ENCODE measurements at places on chromosomes 1 and 21.

DNA sequence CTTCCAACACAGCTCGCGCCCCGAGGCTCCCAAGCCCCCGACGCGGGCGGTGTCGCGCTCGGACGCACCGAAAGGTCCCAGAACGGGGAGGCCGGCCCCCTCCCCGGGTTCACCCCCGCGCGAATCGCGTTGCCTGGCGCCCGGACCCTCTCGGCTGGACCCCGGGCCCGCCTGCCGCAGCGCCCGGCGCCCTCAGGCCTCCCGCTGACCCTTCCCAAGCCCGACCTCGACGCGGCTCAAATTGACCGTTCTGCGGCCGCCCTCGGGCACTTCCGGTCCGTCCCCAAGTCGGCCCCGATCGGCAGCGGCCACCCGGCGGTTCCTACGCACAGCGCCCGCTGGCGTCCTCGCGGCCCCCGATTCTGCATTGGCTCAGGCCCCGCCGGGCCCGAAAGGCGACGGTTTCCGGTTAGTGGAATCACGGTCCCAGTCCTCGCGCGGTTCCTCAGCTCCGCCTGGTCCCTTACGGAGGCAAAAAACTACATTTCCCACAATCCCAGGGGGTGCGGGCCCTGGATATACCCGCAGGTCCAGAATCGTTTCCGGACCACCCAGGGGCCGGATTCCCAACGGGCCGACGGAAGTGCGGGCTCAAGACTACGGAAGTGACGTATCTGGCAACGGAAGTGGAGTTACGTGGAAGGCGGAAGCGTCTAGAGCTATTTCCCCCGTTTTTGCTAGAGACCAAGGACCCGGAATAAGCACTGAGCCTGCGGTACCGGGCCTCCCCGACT, at the start of gene AURKAIP1:
TSS of gene AURKAIP1 (minus strand) at position 279 of the 734 bp plus-strand sequence. CDS start 451 bp downstream, outside the sequence.
- peak; percentile 100 for DNase-seq

- DNase-seq: no peak
Observed at GRCh38 chr21:28644762-28645161, 347.9 kb downstream of the LTN1 start.

- DNase-seq: peak; percentile 72
Observed at GRCh38 chr1:86774305-86775295, 70.2 kb downstream of the SH3GLB1 start.

DNA sequence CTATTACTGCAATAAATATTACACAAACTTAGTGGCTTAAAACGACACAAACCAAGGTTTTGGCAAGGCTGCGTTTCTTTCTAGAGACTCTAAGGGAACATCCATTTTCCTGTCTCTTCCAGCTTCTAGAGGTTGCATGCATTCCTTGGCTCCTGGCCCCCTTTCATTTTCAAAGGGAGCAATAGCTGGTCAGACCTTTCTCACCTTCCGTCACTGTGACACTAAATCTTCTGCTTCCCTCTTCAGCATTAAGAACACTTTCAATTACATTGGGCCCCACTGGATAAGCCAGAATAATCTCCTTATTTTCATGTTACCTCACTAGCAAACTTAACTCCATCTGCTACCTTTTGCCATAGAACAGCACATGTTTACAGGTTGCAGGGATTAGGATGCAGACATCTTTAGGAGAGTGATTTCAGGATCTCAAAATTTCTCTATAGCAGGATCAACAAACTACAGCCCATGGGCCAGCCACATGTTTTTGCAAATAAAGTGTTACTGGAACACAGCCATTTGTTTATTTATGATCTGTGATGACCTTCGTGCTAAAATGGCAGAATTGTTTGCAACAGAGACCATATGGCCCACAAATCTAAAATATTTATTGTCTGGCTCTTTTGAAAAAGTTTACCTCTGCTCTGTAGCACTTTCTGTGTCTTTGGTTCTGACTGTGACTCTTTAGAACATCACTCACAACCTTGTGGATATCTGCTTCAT, 221.5 kb upstream of the SGIP1 start:
- DNase-seq: no peak

DNA sequence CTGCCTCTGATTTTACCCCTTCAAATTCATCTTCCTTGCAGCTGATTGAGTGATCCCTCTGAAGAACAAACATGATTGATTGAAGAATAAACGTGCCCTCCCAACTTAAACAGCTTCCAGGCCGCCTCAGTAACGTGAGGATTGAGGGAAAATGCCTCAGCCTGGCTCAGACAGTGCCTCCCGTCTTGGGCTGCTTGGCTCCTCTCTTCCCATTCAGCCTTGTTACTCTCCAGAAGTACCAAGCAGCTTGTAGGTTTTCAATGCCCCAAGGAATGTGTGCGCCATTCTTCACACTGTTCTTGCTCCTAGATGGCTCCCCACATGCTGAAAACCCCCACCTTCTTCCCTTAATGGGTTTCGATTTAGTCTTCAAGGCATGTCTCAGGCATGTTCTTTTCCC, 51.8 kb downstream of the ST6GALNAC5 start:
- no peak for DNase-seq

DNA sequence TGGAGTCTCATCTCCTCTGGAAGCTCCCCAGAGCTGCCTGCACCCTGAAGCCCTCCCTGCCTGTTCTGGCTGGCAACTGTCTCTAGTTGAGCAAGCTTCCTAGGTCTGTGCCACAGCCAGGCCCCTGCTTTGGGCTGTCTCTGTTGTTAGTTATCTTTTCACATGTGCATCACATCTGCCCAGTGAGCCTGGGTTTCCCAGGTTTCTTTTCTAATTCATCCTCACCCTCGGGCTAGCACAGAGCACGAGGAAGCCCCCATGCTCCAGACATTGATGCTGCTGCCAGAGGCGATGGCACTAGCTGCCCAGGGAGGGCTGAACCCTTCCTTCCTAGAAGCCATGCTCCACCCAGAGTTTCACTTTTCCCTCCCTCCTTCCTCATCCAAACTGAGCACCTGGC, 27.2 kb downstream of the RASSF5 start:
- no peak for DNase-seq

- DNase-seq: no peak
Observed at GRCh38 chr1:14138135-14138506, 438.1 kb downstream of the PRDM2 start.

GRCh38 chr1:1181938-1182410, 8.3 kb downstream of the TTLL10 start:
- no peak for DNase-seq

DNA sequence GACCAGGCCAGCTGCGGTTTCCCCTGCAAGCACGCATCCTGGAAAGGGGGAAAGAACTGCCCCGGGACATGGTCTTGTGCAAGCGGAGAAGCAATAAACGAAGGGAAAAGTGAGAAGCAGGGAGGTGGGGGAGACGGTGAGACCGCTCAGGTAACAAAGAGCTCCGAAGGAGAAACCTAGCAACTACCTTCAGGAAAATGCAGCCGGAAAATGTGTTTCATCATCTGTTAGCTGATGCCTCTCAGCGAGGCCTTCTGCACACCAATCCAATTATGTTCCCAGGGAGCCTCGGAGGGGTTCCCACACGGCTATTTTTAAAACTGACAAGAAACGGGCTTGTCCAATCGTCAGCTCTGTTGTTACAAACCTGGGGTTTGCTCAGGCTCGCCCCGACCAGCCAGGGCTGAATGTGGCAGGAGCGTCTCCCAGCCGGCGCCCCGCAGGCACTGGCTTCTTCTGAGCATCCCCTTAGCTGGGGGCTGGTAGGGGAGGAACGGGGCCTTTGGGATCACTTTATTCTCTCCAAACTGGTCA, 3.4 kb downstream of the RIPK4 start:
- no peak for DNase-seq

GRCh38 chr1:228374711-228375577, 31.7 kb downstream of the TRIM11 start:
- no peak for DNase-seq

DNA sequence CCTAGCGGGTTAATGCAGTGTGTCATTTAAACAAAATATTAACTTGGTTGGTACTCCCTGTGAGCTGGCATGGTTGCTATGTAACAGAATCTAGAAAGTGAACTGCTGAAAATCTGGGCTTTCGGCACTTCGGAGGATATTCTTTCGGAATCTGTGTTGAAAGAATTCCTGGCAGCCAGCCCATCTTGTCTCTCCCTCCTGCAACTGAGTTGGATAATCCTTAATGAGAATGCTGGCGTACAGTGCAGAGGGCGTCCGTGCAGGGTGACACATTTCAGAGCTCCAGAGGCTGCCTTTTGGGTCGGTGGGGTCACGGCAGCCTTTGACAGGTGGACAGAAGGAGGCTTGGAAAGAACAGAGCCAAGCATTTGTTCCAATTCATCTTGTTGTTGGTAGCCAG, 3.7 kb downstream of the KAZN start:
- no peak for DNase-seq

DNA sequence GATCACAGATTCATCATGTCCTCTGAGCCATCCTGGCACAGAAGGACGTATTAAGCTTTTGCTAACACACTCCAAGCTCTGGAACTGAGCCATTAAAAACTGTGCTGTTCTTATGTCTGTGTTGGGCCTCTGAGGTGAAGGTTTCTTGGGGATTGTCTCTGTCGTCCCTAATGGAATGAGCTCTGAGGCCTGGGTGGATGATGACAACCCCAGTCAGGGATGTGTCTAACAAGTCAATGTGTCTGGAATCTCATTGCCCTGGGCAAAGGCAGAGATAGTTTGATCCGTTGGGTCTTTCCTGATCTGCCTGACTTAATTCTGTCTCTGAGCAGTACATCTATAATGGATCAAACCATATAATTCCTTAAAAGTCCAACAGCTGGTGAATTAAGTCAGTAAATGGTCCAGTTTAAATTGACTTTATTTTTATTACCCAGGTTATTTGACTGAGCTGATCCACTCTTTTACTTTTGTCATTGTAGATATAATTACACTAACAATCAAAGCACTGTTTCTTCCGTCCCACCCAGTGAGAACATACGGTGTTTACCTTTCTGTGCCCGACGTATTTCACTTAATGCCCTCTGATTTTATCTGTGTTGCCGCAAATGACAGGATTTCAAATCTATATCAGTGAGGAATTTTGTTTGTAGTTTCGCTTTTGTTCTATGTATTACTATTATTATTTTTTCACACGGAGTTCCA, 38.8 kb upstream of the OR2B11 start:
- DNase-seq: no peak

- no peak for DNase-seq
Observed at GRCh38 chr1:101683561-101683960, 313.2 kb downstream of the OLFM3 start.

- no peak for DNase-seq
Observed at GRCh38 chr1:63888984-63889383, 115.2 kb downstream of the ROR1 start.

DNA sequence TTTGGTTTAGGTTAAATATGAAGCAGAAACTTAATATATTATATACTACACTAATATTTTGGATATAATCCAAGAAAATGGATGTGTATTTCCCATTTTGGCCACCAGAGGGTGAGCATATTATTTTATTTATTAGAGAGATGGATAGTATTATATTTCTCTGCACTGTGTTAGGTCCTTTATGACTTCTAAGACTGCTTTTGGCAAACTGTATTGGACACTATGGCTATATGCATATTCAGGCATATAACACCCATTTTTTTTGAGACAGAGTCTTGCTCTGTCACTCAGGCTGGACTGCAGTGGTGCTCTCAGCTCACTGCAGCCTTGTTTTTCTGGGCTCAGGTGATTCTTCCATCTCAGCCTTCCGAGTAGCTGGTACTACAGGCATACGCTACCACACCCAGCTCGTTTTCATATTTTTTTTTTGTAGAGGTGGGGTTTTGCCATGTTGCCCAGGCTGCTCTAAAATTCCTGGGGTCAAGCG, 17.8 kb upstream of the PGM1 start:
- DNase-seq: peak; percentile 68

- no peak for DNase-seq
Observed at GRCh38 chr1:155051342-155051776, 243 bp downstream of the ADAM15 start.

GRCh38 chr1:85048296-85049064, at the start of gene MCOLN3:
TSS of gene MCOLN3 (minus strand) at chr1:85048500. CDS start at chr1:85045360, 3,140 bp downstream.
- DNase-seq: no peak

DNA sequence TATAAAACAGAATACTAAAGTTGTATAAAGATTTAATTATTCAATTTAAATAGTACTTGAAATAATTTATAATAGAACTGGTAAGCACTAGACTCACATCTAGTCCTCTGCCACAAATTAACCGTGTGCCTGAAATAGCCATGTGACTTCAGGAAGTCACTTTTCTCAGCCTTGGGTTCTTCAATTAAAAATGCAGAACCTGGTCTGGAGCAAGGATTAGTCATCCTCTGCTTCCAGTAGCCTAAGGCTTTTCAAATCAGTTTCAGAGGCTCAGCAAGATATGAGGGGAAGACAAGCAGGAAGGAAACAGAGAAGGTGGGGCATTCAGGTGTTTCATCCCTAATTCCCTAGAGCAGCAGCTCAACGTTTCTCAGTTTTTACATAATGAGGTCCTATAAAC, 23.0 kb downstream of the DPH5 start:
- no peak for DNase-seq

- no peak for DNase-seq
Observed at GRCh38 chr1:118918940-118919259, 69.2 kb downstream of the TBX15 start.

DNA sequence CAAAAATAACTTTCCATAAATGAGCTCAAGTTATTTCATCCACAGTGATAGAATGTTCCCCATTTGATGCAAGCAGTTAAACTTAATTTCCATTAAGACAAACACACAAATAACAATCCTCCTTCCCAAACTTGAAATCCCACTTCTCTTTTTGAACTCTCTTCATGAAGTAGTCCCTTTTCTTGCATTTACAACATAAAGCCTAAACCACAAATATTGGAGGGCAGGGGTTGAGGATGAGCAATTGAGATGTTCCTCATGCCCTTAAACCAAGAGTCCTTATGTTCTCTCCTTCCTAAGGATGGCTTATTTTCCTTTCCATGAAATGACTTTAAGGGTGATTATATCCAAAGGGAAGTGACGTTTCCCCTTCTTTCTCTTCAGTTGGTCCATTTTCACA, 228.8 kb downstream of the DISC1 start:
- DNase-seq: no peak

GRCh38 chr21:29730281-29730680, 209.5 kb downstream of the GRIK1 start:
- no peak for DNase-seq

DNA sequence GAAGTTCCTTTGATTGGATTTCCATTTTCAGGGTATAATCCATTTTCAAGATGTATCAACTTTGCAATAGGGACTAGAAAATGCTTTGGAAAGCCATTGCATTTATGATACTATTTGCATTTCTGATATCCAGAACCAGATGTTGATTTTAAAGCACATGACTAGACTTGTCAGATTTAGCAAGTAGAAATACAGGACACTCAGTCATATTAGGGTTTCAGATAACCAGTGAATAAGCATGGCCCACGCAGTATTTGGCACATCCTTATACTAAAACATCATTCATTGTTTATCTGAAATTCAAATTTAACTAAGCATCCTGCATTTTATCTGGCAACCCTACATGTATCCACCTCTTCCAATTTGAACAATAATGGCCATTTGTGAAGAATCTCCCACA, 113.3 kb upstream of the DPT start:
- no peak for DNase-seq
